NCI-H2029 (cell line): ENCODE measurements at places on chromosomes 16 and 17.

- DNase-seq, result peak; percentile 39
Measured at GRCh38 chr16:35506898-35507194, 2047.4 kb downstream of the TP53TG3F start.

DNA sequence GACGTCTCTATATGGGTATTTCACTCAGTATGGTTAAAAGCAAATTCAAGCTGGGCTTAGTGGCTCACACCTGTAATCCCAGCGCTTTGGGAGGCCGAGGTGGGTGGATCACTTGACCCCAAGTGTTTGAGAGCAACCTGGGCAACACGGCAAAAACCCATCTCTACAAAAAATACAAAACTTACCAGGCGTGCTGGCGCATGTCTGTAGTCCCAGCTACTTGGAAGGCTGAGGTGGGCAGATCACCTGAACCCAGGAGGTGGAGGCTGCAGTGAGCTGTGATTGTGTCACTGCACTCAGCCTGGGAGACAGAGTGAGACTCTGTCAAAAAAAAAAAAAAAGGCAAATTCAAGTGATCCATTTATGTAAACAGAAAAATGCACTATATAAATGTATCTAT, 1.3 kb upstream of the TNFRSF17 start:
- DNase-seq, result no peak

DNA sequence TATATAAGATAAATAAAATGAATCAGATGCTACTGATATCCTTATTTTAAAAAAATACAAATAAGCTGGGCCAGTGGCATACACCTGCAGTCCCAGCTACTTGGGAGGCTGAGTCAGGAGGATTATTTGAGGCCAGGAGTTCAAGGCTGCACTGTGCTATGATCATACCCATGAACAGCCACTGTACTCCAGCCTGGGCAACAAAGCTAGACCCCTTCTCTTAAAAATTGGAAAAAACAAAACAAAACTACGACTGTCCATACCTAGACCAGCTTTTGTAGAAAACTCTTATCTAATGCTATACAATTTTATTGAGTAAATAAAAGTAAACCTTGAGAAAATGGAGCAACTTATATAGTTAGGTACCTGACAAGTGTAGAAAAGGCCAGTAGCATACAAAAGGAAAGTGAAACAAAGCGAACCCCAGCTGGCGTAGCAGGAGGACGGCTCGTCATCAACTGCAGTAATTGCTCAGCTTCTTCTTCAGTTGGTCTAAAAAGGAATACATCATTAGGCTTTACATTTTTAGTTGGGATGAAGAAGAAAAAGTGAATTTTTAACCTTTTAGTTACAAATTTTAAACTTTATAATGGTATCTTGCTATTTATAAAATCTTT, 23.6 kb downstream of the INTS2 start:
- DNase-seq, result no peak

DNA sequence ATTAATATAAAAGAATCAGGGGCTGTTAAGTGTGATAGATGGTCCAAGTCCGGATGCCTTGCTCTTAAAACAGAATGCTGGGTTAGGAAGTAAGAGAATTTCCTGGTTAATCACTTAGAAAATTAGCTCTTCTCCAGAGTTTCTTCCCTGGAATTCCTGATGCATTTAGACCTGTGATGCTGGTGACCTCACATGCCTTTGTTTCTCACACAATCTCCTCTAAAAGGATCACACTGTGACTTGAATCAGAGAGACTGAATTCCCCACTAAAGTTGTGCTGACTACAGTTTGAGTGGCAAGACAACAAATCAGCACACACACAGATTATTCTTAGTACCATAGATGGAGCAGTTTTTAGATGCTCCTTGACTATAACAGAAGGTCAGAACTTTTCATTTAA, 4.4 kb upstream of the RNF43 start:
- no peak for DNase-seq

- DNase-seq, result peak; percentile 18
Measured at GRCh38 chr17:65987988-65988387, 203.9 kb downstream of the CEP112 start.

- no peak for DNase-seq
Measured at GRCh38 chr16:67170168-67170948, at the start of gene NOL3. TSS of gene NOL3 (plus strand) at chr16:67170538.

DNA sequence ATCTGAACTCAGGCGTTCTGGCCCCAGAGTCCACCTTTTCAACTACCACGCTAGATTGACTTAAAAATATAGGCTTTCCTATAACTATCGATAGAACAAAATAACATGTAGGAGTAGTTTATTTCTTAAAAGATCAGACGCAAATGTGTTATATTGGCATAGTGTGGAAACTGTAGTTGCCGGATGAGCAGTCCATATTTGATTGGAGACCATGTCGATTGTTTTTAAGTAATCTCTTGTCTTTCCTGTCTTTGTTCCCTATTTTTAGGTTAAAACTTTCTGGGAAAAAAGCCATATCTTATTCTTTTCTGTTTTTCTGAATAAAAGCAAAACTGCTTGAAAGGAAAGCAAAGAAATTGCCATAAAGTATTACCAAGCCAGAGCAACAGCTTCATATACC, 53.1 kb downstream of the GAN start:
- no peak for DNase-seq
